ENCODE measurements at places on chromosomes 6 and 20. TPM values are rescaled to one million over a fixed set of nuclear protein-coding genes. Genes with fewer than 3 reads are reported as not detected.

- DNase-seq = no peak
Observed at GRCh38 chr20:52682237-52682636, 289.9 kb upstream of the TSHZ2 start.

DNA sequence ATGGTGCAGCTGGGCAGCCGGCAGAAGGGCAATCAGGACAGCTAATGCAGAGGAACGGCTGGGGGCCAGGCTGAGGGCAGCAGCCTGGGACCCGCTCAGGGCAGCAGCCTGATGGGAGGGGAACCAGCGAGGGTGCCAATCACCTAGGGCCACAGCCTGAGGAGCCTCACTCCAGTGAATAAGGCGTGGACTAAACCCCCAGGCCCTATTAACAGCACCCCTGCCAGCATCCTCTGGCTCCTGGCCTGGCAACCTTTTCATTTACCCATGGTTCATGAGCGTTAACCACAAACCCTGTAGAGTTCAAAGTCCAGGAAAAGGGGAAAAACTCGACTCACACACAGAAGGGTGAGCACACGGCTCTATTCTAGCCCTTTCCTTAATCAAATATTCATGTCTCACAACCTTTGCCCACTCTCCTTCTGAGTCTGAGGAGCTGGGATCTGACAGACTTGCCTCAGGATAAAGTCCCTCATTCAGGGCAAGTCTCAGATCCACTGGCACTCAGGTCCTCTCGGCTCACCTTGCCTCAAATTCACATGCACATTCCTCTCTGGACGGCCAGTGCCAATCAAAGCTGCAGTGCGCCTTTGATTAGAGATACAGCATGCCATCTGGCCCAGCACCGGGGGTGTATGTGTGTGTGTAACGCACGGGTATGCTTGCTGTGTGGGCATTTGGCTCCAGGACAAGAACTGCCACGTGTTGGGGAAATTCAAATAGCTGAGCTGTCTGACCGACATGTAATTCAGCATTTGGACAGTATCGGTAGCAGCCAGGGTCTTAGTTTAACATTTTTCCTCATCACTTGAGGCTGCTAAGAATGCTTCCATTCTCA, 86.9 kb upstream of the TRAF3IP2 start:
- no peak for DNase-seq

DNA sequence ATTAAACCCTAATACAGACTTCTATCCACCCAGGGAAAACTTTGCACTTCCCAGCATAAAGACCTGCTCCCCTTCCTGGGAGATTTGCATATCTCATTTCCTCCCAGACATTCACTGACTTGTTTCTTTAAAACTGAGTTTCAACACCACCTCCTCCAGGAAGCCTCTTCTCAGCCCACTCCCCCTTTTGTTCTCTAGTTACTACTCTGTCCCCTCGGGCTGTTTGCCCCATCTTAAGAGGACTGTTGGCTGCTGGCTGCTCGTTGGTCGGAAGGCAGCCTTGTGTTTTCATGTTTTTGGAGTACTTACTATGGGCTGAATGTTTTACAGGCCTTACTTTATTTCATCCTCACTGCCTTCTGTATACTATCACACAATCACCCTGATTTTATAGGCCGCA, 6.6 kb downstream of the ARHGAP40 start:
- DNase-seq = no peak

- DNase-seq = no peak
Observed at GRCh38 chr6:19866173-19866984, 29.2 kb downstream of the ID4 start.

RIPOR3 gene
- total RNA-seq = 3.4 TPM

TMEM244 gene
- not detected for total RNA-seq

NRSN1 gene
- not detected for total RNA-seq

GRCh38 chr6:79902046-79902445, 45.3 kb downstream of the ELOVL4 start:
- DNase-seq = no peak

DNA sequence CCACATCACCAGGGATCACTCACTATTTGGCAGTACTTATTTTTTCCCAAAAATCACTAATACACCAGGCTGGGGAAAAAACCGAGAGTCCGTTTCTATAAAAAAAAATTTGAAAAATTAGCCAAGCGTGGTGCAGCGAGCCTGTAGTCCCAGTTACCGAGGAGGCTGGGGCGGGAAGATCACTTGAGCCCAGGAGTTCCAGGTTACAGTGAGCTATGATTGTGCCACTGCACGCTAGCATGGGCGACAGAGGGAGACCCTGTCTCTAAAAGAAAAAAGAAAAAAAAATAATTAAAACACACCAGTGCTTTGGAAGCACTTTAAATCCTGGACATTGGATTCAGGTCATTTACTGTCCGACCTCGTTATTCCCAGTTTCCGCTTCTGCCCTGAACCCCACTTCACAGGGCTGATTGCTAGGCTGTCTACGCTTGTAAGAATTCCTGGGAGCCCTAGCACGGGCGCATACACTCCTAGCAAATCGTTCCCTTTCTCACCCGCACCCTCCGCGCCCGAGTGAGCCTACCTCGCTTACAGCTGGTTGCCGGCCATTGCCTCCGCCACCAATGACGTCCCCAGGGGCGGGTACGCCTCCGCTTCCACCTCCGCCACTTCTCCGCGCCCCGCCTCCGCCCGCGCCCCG, at the start of gene TPMT:
Gene TPMT (minus strand): TSS at position 571 of the 643 bp plus-strand sequence. CDS start 5,950 bp downstream, outside the sequence.
- peak; percentile 50 for DNase-seq

DNA sequence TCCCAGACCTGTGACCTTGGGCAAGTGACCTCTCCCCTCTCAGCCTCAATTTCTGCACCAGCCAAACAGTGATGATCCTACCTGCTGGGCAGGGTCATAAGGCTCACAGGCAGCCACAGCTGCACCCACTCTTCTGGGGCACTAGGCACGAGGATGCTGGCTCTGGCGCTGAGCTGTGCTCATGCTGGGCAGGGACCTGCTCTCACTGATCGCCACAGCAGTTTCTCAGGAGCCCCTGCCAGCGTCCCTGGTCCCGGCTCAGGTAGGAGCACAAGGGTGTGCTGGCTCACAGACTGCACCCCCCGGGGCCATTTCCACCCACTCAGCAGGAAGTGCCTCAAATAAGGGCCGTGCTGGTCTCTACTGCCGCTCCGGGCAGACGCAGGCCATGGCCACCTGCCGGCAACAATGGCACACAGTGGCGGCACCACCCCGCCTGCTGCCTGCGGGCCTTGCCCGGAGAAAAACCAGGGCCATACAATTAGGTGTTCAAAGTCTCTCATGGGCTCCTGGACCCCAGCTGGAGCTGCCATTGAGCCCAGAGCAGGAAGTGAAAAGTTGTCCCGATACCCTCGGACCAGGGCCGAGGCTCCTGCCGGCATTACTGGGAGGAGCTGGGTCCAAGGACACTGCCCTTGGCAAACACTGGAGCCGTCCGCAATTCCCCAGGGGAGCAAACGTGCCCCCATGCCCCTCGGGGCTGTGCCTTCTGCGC, 4.6 kb upstream of the CABLES2 start:
- no peak for DNase-seq

- no peak for DNase-seq
Observed at GRCh38 chr6:128208078-128208477, 307.2 kb upstream of the THEMIS start.

IGF2R gene
- total RNA-seq = 82.0 TPM

DNA sequence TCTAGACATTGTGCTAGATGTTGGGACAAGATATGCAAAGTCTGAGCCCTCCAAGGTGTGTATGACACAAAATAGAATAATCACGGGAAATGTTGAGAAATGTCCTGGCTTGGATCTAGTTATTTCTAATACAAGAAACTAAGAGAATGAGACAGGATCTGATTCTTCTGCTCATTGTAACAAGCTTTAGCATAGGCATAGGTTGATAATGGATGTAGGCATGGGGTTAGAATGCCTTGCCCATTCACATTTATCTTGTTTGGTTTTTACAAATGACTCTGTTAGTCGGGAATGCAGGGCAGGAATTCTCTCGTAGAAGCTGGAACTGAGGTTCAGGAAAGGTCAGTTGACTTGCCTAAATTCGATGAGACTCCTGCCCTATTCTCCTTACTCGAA, 1.5 kb upstream of the SLC26A8 start:
- no peak for DNase-seq

TGM6 gene
- not detected for total RNA-seq

DNA sequence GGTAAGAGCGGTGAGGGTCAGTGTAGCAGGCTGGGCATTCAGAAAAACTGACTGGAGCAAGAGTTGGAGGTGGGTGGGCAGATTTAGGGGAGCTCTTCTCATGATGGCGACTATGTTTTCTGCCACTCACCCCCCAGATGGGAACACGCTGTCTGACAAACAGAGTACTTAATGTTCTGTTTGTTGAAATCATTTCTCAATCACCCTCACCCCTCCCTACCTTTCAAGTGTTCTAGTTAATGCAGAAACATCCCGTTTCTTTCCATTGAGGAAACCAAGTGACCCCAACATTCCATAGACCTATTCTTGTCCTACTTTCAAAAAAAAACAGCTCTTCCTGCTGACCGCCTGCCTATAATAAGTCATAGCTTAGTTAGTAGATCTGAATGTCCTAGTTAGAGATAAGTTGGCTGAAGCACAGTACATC, 132.5 kb upstream of the NEDD9 start:
- no peak for DNase-seq

- DNase-seq = peak; percentile 49
Observed at GRCh38 chr6:159762681-159763293, 942 bp downstream of the ACAT2 start.

ZSCAN23 gene
- total RNA-seq = 2.9 TPM

GRCh38 chr6:104087765-104088164, 772.0 kb downstream of the HACE1 start:
- no peak for DNase-seq

- no peak for DNase-seq
Observed at GRCh38 chr20:58894652-58895447, 42.3 kb downstream of the GNAS start.

DNA sequence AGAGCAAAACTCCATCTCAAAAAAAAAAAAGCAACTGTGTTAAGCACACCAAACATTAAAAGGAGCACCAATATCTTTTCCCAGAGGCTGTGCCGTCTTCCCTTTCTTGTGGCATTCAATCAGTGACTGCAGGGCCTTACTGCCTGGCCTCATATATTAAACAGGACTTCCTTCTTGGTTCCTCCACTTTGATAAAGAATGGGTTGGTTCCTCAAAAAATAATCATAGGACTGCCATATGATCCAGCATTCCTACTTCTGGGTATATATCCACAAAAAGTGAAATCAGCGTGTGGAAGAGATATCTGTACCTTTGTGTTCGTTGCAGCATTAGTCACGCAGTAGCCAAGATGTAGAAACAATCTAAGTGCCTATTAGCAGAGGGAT, 40.3 kb upstream of the GFOD1 start:
- DNase-seq = no peak

DNA sequence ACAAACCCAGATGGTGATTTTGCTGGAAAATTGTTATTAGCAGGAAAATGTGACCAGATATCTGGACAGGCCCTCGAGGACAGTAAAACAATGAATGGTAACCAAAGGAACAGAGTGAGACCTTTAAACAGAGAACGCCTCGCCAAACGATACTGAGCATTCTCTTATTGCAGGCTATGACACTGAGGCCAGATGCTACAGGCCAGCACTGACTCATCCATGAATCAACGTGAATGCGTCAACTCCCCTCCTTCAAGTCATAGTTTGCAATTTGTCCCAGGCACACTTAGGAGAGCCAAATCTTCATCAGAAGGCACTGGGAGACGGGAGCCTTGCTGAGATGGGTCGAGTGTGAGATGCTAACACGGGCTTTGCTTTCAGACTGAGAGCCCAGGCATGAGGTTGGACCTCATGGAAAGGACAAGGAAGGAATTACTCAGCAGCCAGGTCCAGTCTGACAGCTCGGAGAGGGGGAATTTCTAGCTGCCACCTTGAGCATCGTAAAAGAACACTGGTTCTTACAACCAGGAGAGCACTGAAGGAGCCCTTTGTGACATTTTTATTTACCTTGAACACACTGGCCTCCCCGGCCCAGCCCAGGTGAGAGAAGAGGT, 60.7 kb downstream of the BMP7 start:
- DNase-seq = no peak

DNA sequence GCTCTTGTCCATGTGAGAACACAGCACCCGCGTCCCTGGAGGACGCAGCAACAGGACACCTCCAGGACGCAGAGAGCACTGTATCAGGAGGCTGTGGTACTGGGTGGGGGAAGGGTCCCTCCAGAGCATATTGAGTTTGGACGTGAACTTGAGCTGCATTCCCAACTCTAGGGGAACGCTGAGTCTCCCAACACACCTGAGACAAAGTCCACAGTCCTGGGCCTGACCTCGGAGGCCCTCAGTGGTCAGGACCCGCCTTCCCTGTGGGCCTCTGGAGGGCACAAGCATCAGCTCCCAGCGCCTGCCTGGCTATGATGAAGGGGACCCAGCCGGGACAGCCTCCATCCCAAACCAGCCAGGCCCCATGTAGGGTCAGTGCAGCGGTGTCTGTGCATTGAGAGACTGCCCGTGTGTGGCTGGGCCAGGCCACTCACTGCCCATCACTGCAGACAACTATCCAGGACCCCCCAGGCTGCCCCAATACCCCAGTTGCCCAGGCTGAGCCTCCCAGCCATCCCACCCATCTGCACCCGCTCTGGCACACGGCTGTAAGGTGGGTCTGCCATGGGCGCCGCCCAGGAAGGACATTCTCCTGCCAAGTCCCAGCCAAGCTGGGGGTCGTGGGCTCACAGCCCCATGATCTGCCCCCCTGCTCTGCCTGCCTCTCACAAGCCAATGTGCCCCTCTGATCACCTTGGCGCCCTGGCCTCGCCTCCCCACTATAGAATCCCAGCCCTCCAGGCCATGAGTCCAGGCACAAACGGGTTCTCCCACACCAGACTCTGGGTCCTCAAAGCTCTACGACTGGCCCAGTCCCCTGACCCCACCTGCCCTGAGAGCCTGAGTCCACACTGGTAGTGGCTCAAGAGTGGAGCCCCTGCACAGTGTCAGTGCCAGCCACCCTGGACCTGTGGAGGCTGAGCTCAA, 115.7 kb downstream of the TAF4 start:
- DNase-seq = peak; percentile 23

DNA sequence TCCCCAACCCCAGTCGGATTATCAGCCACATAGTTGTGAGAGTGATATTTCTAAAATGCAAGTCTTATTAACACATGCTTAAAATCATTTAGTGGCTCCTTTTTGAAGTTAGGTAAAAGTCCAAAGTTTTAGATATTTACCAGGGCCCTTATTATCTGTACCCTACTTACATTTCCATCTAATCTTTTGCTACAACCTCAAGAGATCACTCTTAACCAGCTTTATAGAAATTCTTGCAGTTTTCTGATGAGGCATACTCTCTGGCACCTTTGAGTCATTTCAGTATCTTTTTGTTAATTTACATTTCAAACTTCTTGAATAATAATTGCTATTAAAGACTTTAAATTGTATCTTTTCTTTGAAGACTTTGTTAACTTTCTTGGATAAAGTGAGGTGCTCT, 453.3 kb downstream of the RFPL4B start:
- no peak for DNase-seq

GRCh38 chr20:57582432-57583288, 21.8 kb downstream of the PCK1 start:
- peak; percentile 85 for DNase-seq

- no peak for DNase-seq
Observed at GRCh38 chr20:6040540-6040939, 13.3 kb downstream of the LRRN4 start.

- no peak for DNase-seq
Observed at GRCh38 chr6:116439522-116440051, 21.6 kb upstream of the CALHM6 start.

ENPP1 gene
- 20.2 TPM for total RNA-seq

GRCh38 chr6:66264376-66264775, 557.4 kb upstream of the EYS start:
- DNase-seq = no peak

LY6G5B gene
- 19.6 TPM for total RNA-seq
